ENCODE measurements at places on chromosomes 4 and X.
A peak's percentile ranks its signal among the peaks of the same experiment; 100 is the strongest.

GRCh38 chr4:104188301-104188700 lies 306.4 kb downstream of the CXXC4 start:
- DNase-seq: no peak

- DNase-seq: no peak
Measured at GRCh38 chr4:108834166-108834834, 71.4 kb upstream of the ETNPPL start.

GRCh38 chr4:22720091-22720490 lies 27.4 kb downstream of the GBA3 start:
- no peak for DNase-seq

DNA sequence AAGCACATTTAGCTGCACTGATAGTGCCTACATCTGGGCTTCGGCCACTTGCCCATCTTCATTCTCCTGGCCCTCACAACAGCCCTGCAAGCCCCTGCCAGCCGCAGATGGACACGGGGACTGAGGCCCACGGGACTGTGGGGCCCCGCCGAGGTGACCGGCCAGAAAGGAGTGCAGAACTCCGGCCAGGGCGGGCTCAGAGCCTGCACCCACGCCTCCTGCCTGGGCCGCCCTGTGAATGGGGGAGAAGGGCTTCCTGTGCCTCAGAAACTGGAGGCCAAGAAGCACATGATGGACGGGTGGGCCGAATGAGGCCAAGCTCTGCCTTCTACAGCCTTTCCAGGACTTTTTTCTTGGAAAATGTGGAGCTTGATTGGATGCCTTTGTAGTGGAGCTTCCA lies 35.7 kb upstream of the HGFAC start:
- DNase-seq: no peak

- no peak for DNase-seq
Measured at GRCh38 chrX:101219864-101220346, 319 bp downstream of the DRP2 start.

DNA sequence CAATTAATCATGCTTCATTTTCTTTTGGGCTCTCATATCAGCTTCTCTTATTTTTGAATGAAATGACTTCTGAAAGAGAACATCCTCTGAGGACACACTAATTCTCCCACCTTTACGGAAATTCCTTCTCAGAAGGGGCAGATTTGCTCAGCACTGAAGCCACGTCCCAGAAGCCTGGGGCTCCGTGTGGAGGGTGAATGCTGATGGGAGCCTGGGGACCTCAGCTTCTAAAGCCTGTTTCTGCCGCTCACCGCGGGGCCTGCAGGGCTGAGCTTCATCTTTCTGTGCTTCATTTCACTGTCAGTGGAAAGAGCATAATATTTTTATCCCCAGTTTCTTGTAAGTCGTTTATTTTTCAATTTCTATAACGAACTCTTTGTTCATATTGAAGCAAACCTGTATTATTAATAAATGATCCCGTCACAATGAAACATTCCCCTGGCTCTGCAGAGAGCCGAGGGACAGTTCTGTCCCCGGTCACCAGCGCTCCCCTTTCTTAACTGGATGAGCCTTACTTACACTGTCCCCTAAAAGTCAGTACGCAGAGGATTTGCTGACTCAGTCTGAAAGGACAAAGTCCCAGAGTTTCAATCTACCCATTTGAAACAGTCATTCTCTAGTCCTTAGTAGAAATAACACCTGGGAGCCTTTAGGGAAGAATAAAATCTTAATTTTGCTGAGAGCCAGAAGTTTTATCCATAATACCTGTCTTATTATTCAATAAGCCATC lies 364.6 kb upstream of the FAT1 start:
- no peak for DNase-seq

- DNase-seq: no peak
Measured at GRCh38 chr4:156138781-156139280, 185.2 kb upstream of the CTSO start.

GRCh38 chr4:151417164-151417571 lies 8.2 kb downstream of the FHIP1A start:
- DNase-seq: no peak

GRCh38 chr4:57658188-57658587 lies 548.0 kb upstream of the IGFBP7 start:
- no peak for DNase-seq

DNA sequence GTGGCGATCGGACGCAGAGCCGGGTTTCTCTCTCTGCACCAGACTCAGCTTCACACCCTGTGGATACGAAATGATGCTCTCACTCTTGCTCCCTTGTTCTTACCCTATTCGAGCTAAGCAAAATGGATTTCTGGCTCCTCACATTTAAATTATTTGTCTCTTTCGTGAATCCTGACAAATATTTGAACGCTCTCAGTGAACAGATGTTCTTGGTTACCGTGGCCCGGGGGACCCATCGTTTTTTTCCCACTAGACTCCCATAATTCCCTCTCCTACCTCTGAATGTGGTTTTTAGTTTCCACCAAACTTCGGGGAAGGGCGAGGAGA lies 630 bp downstream of the SMARCA5 start:
- DNase-seq: no peak

- no peak for DNase-seq
Measured at GRCh38 chrX:153773741-153774575, 6.9 kb upstream of the SRPK3 start.

- no peak for DNase-seq
Measured at GRCh38 chr4:52926196-52926974, 64.3 kb downstream of the RASL11B start.

DNA sequence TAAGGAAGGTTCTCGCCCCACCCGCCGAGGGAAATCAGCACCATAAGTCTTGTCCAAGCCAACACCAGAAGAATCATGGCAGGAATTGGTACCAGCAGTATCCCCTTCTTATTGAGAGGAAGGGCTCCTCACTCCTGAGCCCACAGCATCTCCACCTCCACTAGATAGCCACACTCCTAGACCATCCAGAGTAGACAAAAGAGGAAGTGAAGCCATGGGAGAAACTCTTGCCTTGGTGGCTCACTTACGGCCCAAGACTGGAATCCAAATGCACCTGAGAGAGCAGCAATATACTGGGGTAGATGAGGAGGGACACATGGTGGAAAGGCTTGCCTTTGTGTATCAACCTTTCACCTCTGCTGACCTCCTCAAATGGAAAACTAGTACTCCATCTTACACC lies 255.3 kb upstream of the PRKX start:
- DNase-seq: no peak

GRCh38 chr4:181272422-181272821 lies 970.8 kb upstream of the TENM3 start:
- no peak for DNase-seq

DNA sequence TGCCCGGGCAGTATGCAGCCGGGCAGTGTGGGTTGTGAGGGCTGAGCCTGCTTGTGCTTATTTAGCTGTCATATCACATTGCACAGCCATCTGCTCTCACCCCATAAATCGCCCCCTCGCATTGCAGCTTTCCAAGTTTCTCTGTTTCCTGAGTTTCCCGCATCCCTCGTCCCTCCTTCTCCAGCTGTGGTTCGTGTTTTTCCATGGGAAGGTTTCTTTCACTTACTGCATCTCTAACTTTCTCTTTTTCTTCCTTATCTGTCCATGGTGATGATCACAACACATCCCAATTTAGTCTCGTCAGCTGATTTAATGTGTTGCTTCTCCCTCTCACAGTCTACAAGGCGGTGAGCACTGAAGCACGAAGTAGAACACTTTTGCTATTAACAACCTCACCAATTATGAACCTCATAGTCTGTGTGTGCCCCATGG lies 118.1 kb downstream of the ENPP6 start:
- no peak for DNase-seq

- no peak for DNase-seq
Measured at GRCh38 chr4:151564321-151564720, 155.3 kb downstream of the FHIP1A start.

DNA sequence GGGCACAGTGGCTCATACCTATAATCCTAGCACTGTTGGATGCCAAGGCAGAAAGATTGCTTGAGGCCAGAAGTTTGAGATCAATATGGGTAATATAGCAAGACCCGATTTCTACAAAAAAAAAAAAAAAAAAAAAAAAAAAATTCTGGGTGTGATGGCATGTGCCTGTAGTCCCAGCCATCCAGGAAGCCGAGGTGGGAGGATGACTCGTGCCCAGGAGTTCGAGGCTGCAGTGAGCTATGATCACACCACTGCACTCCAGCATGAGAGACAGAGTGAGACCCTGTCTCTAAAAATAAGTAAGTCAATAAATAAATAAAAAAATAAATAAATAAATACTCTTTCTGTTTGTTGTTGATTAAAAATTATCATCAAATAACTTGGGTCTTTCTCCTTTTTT lies 62.4 kb upstream of the BMPR1B start:
- no peak for DNase-seq

DNA sequence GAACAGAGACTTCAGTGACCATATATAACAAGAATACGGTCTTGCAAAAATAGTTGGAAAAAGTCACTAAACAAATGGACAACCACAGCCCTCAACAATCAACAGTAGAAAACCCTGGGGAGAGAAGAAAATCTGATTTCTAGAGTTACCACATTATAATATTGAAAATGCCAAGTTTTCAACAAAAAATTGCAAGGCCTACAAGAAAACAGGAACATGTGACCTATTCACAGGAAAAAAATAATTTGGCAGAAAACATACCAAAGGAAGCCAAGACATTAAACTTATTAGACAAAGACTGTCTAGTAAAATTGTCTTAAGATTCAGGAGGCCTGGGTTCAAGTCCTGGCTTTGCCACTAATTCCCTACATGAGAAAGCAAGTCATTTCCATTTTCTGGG lies 64.7 kb downstream of the ARHGEF9 start:
- no peak for DNase-seq

DNA sequence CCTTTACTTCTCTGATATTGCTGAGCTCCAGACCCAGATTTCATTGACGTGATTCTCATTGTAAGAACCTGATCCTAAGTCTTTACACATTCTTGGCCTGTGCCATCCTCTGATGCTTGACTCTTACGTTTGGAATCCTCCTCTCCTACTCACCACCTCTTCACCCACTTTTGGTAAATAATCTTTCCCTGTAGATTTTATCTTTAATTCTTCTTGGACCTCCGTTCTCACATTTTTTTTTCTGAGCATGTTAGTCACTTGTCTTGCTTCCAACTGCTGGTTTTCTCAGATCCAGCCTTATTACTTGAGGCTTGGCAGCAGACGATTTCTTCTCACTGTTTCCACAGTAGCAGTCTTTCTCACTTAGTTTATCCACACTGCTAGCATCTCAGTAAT lies 12.4 kb upstream of the SH3RF1 start:
- DNase-seq: no peak

DNA sequence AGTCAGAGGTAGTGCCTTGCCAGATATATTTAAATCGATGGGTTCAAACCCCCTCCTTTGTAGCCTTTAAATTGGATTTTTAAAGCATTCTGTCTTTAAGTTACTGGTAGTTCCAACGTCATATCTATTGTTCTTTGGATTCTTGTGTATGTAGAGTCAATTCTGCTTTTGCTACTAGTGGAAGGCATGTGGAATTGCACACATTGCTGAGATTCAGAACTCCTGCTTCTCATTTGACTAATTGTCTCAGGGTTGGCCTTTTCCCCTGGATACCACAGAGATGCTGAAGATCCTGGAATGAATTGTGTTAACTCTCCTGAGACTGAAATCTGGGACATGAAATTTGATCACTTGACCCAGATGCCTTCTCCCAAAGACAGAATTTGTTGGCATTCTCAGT lies 328.3 kb upstream of the RPS6KA3 start:
- no peak for DNase-seq

- no peak for DNase-seq
Measured at GRCh38 chr4:30399476-30399875, 320.7 kb upstream of the PCDH7 start.

DNA sequence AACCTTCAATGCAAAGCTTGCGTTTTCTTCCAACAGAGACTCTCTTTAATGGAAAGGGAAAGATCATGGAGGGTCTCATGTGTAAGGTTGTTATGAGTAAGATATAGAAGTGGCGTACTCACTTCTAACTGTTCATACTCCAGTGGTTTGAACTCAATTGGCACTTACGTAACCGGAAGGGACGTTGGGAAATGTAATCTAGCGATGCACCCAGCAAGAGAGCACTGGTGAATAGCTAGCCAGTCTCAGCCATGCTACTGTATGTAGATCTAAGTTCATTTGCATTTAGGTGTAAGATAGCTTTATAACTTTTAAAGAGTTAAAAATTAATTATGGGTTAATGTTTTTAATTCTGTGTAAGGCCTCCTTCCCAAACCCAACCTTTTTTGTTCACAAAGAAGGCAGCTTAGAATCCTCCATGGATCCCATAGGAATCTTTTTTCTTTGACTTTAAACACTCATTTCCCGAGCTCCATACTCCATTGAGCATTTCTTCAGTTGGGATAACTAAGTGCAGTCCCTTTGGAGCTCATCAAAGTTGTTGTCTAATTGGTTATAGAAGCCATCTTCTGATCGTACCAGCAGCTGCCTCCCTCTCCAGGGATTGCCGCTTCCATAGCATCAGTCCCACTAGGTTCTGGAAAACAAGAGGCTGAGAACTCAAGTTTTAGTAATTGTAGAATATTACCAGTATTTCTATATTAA lies 191.1 kb downstream of the RAPGEF2 start:
- DNase-seq: no peak

DNA sequence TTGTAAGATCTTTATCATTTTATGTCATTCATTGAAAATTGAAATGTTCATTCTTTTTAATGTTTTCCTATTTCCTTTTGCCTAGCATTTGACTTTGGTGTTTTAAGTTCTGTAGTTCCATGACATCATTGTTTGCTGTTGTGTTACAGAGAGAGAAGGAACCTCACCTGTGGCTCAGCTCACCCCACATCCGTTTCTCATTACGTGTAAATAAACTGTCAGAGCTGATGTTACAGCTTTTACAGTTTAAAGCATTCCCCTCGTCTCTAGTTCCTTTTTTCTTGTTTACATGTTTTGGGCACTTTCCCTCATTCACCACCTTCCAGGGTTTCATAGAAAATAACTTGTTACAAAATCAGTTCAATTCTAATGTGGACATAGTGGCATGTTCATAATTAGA lies 137.2 kb downstream of the FNIP2 start:
- no peak for DNase-seq

DNA sequence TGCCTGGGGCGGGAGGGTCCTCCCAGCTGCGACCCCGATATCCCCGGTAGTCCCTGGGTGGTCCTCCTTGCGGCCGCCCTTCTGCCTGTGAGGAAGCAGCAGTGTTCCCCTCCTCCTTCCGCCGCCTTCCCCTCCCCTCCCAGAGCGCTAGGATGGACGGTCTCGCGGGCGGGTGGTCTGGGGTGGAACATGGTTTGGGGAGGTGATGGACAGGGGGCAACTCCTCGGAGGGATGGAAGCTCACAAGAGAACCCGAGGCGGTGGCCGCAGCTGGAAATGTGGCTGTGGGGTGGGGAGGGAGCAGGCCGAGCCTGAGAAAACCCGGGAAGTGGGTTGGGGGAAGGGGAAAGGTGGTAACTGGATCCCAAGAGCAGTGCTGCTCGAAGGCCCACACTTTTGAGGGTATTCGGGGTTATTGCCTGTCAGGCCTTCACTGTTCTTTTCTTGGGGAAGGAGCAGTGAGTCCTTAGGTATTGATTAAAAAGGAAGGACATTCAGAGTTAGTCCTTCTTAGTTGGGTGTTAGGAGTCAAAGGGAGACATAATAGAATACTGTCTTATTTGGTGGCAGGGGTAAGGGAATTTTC lies 581 bp downstream of the UBE2K start:
- DNase-seq: peak; percentile 11

- no peak for DNase-seq
Measured at GRCh38 chr4:17681281-17682221, 67.1 kb downstream of the MED28 start.

- peak; percentile 8 for DNase-seq
Measured at GRCh38 chr4:184583738-184584502, 65.3 kb downstream of the CASP3 start.

Data from stimulated activated CD4-positive, alpha-beta T cell treated with anti-CD3 and anti-CD28 coated beads, TNF-alpha, amount 100 ng/mL, for 48 hours (primary cell).